Esophagus squamous epithelium (tissue), 5 donors: ENCODE measurements at places on chromosomes 1 and 21.

GRCh38 chr21:44654576-44655175 lies at the start of gene KRTAP12-4:
Gene KRTAP12-4 (minus strand): TSS chr21:44654659. CDS start chr21:44654614, 45 bp downstream.
- DNase-seq, result no peak

DNA sequence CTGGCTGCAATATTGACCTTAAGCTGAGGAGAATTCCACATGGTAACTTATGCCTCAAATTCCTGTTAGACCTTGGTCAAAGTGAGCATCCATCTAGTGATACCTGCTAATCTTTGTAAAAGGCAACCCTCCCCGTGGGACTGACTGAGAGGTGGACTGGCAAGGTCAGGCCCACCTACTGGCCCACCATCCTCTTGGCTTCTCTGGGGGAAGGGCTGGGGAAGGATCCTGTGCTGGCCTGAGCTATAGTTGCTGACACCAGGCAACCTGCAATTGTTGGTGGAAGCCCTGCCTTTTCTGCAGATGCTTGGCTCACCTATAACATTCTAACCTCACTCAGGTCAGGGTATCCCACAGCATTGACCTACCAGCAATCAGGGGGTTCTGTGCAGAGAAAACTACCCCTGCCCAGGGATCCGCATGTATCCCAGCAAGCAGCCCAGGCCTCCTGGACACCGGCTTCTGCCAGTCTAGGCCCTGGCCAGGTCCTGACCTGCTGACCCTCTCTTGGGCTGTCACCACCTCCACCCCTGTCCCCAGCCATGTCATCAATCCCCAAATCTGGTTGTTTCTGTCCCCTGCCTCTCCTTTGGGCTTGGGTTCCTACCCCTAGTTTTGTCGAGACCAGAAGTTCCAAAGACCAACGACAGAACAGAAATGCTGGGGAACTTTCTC lies 108.1 kb upstream of the EDN2 start:
- no peak for DNase-seq

- DNase-seq, result no peak
These were observed 87.8 kb upstream of the ATF3 start for GRCh38 chr1:212520746-212521145.

DNA sequence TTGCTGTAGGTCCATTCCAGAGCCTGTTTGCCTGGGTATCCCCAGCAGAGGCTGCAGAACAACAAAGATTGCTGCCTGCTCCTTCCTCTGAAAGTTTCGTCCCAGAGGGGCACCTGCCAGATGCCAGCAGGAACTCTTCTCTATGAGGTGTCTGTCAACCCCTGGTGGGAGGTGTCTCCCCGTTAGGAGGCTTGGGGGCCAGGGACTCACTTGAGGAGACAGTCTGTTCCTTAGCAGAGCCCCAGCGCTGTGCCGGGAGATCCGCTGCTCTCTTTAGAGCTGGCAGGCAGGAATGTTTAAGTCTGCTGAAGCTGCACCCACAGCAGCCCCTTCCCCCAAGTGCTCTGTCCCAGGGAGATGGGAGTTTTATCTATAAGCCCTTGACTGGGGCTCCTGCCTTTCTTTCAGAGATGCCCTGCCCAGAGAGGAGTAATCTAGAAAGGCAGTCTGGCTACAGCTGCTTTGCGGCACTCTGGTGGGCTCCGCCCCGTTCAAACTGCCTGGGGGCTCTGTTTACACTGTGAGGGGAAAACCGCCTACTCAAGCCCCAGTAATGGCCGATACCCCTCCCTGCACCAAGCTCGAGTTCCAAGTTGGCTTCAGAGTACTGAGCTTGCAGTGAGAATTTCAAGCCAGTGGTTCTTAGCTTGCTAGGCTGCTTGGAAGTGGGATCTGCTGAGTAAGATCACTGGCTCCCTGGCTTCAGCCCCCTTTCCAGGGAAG lies 8.7 kb upstream of the SLC25A24 start:
- DNase-seq, result no peak

DNA sequence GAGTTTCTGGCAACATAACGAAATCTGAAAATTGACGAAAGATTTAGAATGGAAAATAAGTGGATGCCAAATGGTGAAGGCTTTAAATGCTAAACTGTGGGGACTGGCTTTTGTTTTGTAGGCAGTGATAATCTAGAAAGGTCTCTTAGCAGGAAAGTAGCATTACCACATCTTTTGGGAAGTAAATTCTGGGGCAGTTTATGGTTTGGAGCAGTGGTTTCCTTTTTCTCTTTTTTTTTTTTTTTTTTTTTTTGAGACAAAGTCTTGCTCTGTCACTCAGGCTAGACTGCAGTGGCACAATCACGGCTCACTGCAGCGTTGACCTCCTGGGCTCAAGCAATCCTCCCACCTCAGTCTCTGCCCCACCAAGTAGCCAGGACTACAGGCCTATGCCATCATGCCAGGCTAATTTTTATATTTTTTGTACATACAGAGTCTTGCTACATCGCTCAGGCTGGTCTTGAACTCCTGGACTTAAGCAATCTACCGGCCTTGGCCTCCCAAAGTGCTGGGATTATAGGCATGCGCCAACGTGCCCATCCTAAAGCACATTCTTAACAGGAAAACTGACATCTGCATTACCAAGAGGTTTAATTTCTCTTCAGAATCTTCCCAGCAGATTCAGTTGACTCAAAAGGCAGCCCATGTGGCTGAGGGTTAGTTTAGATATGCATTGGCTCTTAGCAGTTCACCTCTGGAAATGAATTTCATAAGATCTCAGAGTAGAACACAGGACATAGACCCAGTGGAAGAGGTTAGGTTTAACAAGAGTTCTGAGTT lies 32.9 kb downstream of the C21orf91 start:
- DNase-seq, result no peak
